ENCODE measurements at places on chromosomes 16 and 17.
A peak's percentile ranks its signal among the peaks of the same experiment; 100 is the strongest.

DNA sequence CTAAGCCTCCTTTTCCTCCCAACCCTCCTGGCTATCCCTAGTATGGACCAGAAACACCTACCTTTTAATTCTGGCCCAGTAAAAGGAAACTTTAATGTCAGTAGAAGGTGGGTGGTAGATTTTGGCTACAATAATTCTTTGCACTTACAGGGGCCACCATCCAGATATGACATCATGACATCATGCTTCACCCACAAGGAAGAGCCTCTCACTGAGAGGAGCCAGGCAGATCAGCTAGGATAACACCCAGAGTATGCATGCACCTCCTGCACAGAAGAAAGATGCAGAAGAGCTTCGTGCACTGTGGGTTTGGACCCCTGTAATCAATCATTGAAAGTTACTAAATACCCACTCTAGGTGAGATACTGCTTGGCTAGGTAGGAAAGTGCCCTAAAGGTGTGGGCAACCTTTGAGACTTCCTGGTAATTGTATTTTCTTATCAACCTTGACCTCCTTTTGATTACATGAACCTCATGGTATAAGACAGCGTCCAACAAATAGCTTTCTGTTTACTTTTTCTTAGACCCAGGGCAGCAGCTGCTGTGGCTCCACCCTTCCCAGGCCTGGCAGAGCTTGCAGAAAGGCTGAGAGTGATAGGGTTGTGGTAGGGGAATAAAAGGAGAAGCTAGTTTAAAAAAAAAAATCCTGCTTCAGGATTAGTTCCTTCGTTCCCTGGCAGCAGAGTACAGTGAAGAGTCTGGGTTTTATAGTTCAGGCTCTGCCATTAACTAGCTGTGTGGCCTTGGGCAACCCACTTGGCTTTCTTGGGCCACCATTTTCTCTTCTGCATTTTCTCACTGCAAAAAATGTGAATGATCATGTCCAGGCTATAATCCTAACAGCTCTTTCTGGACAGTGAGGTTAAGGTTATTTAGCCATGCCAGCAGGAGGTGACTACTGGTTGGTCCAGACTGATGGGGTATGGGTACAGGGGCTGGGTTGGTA is 6.2 kb downstream of the MAP3K14 start:
- DNase-seq = peak; percentile 78

DNA sequence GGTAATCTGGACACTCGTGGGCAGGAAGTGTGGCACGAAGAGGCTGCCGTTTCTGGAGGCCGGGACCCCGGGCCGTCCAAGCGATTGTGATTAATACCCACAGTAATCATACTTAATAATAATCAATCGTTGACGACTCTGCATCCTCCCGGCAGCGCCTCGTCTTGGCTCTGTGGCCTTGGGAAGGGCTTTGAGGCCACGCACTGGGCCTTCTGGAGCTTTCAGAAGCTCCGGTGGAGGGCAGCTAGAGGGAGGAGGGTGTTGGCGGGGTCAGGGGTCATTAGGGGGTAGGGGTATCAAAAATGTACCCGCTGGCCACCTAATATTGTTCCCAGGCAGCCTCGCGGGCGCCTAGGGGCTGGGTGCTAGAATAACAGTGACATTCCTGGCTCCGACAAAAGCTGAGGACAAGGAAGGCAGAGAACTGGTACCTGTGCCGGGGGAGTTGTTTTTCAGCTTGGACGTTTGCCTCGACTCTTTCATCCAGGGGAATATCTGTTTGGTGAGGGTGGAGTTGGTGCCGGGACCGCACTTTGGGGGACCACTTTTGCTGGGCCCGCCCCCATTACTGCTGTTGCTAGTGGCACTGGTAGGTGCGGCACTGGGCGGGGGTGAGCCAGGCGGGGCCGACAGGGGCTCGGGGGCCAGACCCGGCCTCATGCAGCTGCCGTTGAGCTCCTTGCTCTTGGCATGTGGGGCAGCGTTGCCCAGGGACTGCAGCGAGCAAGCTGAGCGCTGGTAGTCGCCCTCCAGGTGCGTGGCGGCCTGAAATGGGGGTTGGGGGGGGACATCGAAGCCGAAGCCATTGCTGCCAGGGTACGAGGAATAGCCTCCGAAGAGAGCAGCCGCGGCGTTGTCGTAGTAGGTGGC is 6.9 kb upstream of the HOXB2 start:
- DNase-seq = no peak

GRCh38 chr16:17744921-17745572 is 274.3 kb upstream of the XYLT1 start:
- no peak for DNase-seq

- no peak for DNase-seq
Observed at GRCh38 chr17:19306160-19307111, 56.1 kb downstream of the B9D1 start.

- DNase-seq = no peak
Observed at GRCh38 chr16:62068747-62069146, 32.5 kb upstream of the CDH8 start.
